Stimulated activated CD4-positive, alpha-beta T cell treated with anti-CD3 and anti-CD28 coated beads, Interleukin-15, amount 100 ng/mL, for 1 hour (primary cell): ENCODE measurements at places on chromosomes 3 and 15.

DNA sequence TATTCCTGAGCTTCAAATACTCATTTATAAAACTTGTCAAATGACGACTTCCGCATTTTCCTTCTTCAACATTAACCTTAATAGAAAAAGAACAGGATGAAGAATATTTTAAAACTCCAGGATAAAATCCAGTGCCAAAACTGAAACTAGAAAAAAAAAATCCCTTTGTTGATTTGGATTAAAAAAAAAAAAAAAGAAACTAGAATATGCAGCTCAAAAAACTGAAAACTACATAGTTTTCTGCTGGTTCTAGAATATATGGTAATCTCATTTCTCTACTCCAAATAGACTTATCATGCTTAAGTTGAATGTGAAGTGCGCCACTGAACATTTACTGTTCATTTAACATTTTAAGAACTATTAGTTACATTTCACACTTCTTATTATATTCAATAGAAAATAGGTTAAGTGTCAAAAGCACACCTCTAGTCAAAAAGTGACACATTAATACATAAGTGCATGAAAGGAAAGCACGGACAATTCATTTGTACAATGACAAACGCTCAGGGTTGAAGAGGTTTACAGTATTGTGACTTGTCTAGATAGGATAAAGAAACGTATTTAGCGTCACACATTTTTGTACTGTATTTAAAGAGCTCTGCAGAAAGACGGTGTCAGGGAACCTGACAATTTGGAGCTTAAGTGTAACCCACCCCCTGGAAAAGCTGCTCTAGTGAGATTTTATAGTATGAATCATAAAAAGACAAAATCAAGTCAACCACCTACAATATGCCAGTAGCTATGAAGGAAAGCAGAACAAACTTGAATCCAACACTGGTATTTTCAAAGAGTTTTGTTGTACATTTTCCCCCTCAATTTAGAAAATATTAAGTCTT, 5.8 kb downstream of the TRA2B start:
- DNase-seq = no peak

GRCh38 chr3:13289771-13290285, 130.3 kb downstream of the NUP210 start:
- DNase-seq = no peak

- no peak for DNase-seq
These were observed 70.3 kb upstream of the SMAD3 start for GRCh38 chr15:66994927-66995656.

- DNase-seq = no peak
These were observed 22.6 kb downstream of the PDZRN3 start for GRCh38 chr3:73602170-73602569.

DNA sequence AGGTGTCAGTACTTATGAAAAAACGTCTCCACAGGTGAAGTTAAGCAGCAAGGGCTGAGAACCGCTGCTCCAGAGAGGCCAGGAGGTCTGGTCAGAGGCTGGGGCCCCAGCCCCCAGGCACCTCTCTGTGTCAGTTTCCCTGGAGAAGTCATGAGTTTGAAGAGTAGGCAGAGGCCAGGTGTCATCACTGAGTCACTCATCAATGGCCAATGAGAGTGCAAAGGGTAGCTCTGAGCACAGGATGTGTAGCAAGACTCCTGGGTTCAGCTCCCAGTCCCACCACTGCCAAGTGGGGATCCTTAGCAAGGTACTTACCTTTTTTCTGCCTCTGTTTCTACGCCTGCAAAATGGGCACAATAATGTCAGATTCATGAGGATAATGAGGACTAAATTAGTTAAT, 47.9 kb downstream of the CORO2B start:
- DNase-seq = no peak

- no peak for DNase-seq
These were observed 600.0 kb downstream of the ROBO1 start for GRCh38 chr3:79167651-79168416.

GRCh38 chr15:51844747-51845426, 15.4 kb downstream of the TMOD3 start:
- DNase-seq = no peak

- no peak for DNase-seq
These were observed 28.3 kb downstream of the LRIG1 start for GRCh38 chr3:66472313-66473134.

GRCh38 chr3:47324278-47324865, 41.6 kb downstream of the KLHL18 start:
- peak; percentile 9 for DNase-seq

- no peak for DNase-seq
These were observed 85.3 kb downstream of the PIK3R4 start for GRCh38 chr3:130661140-130661891.

DNA sequence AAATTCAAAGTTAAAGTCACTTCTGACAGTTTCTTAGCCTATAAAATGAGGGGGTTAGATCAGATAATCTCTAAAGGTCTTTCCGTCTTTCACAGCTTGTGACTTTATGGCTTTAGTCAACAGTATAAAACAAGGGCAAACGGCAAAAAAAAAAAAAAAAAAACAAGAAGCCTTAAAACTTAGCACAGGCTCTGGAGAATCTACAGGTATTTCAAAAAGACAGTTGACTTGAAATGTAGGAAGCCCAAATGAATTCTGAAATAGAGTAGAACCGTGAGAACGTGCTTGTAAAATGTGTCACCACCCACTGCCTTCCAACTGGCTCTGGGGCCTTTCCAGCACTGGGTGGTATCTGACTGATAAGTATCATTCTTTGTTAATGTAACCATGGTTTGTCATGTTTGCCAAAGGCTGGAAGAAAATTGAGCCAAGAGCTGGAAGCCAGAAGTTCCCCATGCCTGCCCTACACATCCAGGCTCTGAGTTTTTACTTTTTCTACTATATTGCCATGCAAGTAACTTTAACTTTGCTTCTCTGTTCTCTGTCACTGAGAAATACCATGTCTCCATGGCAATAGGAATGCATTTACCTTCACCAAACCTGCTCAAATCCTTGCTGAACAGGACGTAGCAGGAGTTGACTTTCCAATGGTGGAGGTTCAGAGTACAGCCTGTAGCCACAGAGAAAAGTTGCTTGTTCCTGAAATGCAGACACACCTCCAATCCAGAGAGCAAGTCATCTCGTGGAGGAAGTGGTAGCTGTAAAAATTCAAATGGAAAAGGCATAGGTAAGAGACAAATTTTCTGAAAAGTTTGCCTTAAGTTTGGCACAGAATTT, 35.8 kb upstream of the THSD4 start:
- DNase-seq = no peak

DNA sequence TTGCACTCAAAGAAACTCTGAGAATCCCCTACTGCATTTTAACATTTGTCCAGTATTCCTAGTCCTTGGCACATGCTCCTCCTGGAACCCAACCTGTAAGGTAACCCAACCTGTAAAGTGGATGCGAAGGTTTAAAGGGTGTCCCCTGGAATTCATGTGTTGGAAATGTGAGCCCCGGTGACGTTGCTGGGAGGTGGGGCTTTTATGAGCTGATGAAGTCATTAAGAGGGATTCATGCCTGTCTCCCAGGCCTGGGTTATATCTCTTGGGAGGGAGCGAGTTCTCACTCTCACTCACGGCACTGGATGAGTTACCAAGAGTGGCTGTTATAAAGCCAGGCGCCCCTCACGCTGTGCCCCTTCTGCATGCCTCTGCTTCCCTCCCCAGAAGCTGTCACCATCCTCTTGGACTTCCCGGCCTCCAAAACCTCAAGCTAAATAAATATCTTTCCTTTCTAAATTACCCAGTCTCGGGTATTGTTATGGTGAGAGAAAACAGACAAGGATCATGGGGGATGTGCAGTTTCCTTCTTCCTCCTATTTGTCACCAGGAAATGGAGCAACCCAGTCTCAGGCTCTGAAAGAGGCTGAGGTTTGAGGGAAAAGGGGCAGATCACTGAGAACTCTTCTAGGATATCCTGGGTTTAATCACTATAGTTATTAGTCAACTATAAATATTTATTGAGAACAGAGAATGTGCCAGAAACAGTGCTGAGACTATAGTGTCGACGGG, 7.6 kb downstream of the XXYLT1 start:
- DNase-seq = no peak
